IPS-NIHi11 (cell line): ENCODE measurements at places on chromosomes 2 and 18.

- DNase-seq = no peak
These were observed 61.8 kb upstream of the CHRNA1 start for GRCh38 chr2:174826051-174826450.

GRCh38 chr2:19086231-19086651 is 272.2 kb downstream of the OSR1 start:
- DNase-seq = peak; percentile 51

GRCh38 chr2:117087535-117088291 is 726.8 kb upstream of the DDX18 start:
- DNase-seq = no peak

GRCh38 chr2:10016802-10017258 is 26.5 kb upstream of the KLF11 start:
- DNase-seq = no peak

DNA sequence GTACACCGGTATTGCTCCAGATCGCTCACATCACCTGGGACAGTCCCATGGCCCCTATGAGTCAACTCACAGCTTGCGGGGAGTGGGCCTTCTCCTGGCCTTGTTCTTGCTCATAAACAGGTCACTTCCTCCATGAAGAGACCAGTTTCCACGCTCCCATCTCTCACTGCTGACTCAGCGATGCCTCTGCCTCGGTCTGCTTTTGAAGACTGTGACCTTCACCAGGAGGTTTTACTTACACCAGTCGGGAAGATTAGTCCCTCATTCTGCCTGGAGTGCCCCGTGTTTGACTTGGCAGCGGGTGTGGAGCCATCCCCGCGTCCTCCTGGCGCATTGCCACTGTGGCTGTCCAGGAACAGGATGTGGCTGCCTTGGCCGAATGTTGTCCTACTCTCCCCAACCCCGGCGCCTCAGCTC is 159.8 kb downstream of the RHBDD1 start:
- no peak for DNase-seq

DNA sequence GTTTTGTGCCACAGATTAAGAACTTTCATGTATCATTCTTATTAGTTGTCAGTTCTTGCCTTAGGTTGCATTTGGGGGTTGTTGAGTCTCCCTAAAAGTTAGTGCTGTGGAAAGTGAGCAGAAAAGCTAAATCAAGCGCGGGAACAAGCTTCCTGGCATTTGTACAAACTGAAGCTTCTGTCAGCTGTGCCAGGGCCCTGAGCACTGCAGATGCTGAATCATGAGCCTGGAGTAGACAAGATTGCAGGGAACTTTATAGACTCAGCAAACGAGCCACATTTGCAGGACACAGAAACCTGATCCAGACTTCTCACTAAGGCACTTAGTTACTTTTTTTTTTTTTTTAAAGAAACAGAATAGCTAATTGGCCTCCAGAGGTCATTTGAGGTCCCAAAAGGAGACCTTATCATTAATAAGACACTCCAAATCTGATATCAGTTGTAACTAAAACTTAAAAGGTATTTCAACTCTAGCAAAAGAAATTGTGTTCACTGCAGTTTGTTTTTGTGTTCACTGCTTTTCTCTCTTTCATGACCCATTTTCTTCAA is 88.7 kb downstream of the ADAM23 start:
- no peak for DNase-seq

DNA sequence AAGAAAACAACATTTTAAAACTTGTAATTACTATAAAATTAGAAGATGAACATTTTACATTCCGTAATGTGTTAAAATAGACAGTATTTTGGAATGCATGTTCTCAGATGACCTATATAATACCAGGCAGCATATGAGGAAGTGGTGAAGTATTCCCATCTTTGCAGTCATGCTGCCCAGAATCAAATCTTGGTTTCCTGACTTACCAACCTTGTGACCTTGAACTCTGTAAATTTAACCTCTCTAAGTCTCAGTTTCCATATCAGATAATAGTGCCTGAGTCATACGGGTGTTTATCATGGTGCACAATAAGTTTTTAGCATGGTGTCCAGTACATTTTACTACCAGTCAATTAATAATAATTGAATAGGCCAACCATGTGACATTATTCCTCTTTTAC is 7.3 kb upstream of the GALM start:
- no peak for DNase-seq

GRCh38 chr2:224658780-224659405 is 57.3 kb downstream of the CCDC195 start:
- DNase-seq = no peak

DNA sequence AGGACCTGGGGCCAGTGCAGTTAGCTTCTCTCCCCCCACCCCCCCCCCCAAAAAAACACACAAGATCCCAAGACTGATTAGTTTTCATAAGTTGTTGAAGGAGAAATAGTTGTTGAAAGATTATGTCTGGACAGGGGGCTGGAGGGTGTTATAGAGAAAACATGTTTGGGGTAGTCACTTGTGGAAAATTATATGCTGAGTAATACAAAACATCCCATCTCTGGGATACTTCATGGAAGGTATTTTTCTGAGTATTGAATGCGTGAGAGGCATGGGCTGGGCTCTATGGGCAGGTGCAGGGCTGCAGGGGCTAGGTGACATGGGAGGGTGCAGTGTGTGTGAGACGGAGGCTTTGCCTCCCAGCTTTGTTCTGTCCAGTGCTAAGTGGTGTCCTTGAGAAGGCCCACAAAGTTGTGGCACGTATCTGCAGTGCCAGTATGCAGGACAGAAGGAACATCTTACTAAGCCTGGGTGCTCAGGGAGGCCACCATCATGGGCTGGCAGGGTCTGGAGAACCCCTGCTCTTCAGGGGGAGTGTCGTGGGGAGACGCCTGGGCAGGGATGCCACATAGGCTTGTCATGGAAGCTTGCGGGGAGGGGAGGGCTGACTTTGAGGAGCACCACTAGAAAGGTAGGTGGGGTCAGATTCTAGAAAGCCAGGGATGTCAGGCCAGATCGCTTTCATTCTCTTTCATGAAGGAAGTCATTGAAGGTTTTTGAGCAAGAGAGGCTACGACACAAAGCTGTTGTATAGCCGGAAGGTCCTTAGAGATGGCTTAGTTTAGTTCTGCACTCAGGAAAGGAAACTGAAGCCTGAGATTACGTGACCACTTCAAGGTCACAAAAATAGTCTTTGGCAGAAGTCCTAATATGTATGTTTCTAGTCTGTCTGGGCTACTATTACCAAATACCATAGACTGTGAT is 232.0 kb downstream of the LDLRAD4 start:
- no peak for DNase-seq

- DNase-seq = no peak
These were observed 281.1 kb upstream of the POU3F3 start for GRCh38 chr2:104572834-104573233.

DNA sequence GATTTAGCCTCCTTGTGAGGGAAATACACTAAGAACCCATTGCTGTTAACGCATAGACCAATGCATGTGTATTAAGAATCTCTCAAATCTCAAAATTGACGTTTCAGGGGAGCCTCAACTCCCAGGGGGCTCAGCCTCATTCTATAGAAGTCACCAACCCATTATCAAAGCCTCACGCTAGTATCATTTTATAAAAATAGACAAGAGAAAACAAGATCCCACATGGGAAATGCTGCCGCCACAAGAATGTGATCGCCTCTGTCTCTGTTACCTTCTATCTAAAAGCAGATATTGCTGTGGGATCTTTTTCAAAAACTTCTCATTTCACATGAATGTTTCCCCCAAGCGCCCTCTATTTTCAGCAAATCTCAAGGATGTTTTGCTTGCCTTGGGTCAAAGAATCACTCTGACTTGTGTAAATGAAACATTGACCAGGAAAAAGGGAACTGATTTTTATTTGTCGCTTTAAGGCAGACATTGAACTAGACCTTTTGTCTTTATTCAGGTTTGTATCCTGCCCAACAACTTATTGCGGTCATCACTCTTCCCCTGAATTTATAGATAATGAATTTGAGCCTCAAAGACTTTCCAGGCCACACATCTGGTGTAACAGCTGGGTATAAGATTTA is 679.0 kb upstream of the ID2 start:
- no peak for DNase-seq

DNA sequence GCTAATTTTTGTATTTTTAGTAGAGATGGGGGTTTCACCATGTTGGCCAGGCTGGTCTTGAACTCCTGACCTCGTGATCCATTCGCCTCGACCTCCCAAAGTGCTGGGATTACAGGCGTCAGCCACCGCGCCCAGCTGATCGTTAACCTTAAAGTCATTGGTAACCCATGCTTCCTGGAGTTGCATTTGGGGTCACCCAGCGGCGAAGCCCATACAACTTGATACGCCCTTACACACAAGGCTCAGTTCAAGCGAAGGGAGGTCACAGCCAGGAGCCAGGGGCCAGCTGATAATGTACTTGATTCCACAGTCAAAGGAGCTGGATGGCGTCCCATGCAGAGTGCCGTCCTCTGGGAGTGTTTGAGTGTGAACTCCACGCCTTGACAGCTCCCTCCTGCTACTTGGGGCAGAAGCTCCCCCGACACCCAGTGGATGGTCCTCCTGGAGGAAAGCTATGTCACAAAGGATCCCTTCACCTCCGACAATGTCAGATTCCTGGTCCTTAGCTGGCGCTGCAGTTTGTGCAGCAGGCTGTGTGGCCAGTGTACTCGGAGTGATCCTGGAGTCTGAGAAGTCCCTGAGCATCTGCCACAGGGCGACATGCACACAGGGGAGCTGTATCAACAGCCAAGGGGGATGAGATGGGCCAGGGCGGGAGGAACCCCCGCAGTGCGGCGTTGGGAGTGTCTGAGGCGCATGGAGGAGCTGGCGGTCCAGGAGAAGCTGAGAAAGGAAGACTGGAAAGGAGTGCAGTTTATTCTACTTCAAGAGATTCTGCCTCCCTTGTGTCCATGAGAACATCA is 7.9 kb downstream of the CLHC1 start:
- DNase-seq = no peak

GRCh38 chr2:13115643-13116042 is 398.9 kb downstream of the TRIB2 start:
- DNase-seq = no peak

DNA sequence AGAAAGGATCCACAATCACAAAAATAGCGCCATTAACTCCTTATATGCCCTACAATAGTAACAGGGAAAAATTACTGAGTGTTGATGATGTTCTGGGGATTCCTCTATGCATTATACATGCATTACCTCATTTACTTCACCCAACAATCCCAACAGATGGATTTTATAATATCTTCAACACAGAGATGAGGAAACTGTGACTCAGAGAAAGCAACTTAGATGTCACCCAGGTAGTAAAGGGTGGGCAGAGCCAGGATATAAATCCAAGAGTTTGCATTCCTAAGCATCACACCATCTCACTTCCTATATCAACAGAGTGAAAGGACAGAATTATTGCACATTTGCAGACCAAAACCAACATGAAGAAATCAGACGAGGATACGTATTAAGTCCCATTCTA is 144.2 kb downstream of the TCF4 start:
- DNase-seq = no peak

GRCh38 chr18:46400449-46400848 is 256.6 kb downstream of the LOXHD1 start:
- DNase-seq = no peak

- no peak for DNase-seq
These were observed 350 bp upstream of the RNF138 start for GRCh38 chr18:32091325-32091723.

DNA sequence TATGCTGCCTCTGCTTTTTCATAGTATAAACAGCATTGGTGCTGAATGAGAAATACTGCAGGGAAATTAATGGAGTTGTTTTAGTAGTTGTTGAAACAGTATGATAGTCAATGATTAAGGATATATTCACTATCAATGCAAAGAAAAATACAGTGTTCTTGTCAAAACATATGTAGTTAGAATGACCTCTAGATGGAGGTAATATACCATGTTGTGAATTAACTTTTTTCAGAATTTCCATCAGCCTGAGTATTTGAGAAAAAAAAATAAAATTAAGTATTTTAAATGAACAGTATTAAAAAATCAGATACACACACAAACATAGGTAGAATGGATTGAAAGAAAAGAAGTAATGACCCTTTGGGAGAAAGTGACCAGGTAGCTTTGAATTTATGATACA is 59.5 kb downstream of the RMDN2 start:
- no peak for DNase-seq

DNA sequence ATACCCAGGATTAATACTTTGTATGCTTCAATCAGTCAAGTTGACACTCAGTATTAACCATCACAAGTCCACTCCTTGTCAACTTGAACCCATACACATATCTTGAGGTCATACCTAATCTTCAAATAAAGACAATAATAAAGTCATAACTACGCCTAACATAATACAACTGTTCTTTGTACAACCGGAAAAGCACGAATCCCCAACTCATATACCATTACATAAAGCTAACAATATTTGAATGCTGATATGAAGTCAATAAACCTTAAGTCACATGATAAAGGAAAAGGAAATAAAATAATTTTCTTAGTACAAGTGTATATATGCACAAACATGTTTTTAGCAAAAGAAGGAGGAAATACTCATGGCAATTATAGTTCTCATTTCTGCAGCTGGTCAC is 770.6 kb upstream of the GYPC start:
- DNase-seq = no peak

GRCh38 chr2:4369826-4370419 is 666.5 kb downstream of the DCDC2C start:
- no peak for DNase-seq

GRCh38 chr18:79642626-79643025 is 37.0 kb upstream of the CTDP1 start:
- no peak for DNase-seq

GRCh38 chr2:224971214-224971613 is 71.1 kb downstream of the DOCK10 start:
- peak; percentile 63 for DNase-seq

GRCh38 chr18:43175257-43175656 is 59.8 kb upstream of the RIT2 start:
- no peak for DNase-seq

GRCh38 chr18:8876887-8877286 is 171.5 kb downstream of the MTCL1 start:
- DNase-seq = no peak

DNA sequence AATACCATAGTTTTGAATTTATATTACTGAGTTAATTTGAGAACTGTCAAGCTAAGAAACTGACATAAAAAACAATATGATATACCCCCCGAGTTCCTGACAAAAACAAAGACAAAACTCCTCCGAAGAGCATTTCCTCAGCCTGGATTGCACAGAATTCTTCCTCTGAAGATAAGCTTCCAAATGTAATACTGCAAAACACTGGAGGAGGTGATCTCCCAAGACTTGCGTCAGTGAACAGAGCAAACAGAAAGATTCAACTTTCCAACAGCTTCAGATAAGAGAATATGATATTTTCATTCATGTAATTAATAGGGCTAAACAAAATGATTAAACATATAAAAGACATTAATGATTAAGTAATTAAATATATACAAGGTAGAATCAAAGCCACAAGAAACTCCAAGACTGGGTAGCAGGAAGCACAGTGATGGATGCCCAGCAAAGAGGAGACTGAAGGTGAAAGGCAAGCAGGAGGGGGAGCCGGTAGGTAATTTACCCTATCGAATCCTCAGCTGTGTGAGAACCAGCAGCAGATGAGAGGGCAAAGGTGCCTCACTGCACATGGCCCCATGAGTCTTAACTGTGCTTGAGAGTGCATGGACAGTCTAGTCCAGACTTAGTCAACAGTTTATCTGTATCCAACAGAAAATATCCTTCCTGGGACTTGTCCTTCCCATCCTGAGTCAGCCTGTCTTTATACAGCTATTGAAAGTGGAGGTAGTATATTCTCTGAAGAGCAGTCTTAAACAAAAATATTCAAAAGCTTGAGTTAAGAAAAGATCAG is 18.3 kb upstream of the SERPINB3 start:
- DNase-seq = no peak

GRCh38 chr2:230269715-230270114 is 44.2 kb downstream of the SP140 start:
- DNase-seq = no peak
